Fibroblast of the conjunctiva (primary cell): ENCODE measurements at places on chromosomes 12 and 14.

DNA sequence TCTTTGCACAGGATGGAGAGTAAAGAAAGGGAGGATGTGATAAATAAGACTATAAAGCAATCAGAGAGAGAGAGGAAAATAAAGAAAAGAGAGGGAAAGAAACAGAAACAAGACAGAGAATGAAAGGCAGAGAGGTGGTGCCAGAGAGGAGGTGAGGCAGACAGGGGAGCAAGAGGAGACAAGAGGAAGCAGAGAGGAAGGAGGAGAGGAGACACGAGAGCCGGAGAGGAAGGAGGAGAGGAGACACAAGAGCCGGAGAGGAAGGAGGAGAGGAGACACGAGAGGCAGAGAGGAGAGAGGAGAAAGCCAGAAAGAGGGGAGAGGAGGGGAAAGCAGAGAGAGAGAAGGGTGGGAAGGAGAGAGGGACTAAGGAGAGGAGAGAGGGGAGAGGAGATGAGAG, 125.2 kb downstream of the PAPOLA start:
- no peak for DNase-seq

GRCh38 chr12:31803306-31804184, 74.7 kb upstream of the AMN1 start:
- DNase-seq, result no peak

DNA sequence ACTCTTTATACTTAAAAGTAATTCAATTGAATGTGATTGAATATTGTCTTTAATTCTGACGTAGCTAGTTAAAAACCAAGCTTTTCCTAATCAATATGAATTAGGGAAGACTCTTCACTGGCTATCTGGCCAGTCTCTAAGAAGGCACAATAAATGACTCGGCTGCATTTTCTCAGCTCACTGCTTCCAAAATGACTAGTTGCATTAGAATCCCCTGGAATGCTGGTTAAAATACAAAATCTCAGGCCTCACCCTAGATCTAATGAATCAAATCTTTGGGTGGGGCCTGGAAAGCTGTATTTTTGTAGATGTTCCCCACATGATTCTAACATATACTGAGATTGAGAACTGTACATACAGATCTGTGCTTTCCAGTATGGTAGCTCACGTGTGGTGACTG, 242.1 kb downstream of the CHST11 start:
- DNase-seq, result no peak

GRCh38 chr14:85142982-85143381, 387.0 kb upstream of the FLRT2 start:
- DNase-seq, result no peak

GRCh38 chr14:49953196-49953595, 60.3 kb downstream of the ARF6 start:
- no peak for DNase-seq

GRCh38 chr12:49347311-49348193, 864 bp downstream of the DNAJC22 start:
- DNase-seq, result no peak

DNA sequence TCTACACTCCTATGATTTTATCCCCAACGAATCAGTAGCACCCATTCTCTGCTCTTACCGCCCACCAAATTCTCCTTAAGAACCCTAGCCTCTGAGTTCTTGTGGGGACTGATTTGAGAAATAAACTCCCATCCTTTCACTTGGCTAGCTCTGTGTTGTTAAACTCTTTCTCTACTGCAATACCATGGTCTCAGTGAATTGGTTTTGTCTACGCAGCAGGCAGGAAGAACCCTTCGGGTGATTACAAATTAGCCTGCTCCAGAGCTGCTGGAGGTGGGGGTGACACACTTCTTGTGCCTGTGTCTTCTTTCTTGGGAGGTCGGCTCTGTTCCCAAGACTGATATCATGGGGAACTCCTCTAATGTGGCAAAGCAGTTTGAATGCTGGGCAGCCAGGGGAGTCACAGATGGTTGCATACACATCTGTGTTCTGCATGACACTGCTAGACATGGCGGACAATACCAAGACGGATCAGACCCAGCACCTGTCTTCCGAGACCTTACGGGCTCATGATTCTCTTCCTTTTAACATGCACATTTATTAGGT, 1.6 kb upstream of the C1S start:
- DNase-seq, result no peak

DNA sequence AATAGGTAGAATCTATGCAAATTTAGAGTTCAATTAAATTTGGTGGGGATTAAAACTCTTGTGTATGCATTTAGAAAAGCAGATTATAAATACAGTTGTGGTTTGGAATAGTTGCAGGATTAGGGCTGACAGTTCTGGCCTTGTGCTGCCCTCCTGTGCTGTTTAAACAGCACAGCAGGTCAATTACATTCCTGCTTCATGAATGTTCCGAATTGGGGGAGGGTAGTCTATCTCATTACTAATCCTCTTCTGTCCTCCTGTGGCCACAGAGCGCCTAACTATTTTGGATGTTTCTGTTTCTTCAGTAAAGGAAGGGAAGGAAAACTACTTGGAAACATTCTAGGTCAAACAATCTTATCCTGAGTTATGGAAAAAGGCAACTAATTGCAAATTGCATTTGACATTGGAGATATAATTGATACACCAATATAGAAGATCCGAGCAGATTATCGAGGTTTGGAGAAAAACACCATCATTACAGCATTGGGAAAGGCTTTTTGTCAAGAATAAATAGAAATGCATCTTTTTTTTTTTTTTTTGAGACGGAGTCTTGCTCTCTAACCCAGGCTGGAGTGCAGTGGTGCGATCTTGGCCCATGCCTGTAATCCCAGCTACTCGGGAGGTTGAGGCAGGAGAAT, 8.7 kb upstream of the GPR19 start:
- peak; percentile 94 for DNase-seq

GRCh38 chr12:48063530-48063929, 42.3 kb downstream of the SENP1 start:
- DNase-seq, result no peak

DNA sequence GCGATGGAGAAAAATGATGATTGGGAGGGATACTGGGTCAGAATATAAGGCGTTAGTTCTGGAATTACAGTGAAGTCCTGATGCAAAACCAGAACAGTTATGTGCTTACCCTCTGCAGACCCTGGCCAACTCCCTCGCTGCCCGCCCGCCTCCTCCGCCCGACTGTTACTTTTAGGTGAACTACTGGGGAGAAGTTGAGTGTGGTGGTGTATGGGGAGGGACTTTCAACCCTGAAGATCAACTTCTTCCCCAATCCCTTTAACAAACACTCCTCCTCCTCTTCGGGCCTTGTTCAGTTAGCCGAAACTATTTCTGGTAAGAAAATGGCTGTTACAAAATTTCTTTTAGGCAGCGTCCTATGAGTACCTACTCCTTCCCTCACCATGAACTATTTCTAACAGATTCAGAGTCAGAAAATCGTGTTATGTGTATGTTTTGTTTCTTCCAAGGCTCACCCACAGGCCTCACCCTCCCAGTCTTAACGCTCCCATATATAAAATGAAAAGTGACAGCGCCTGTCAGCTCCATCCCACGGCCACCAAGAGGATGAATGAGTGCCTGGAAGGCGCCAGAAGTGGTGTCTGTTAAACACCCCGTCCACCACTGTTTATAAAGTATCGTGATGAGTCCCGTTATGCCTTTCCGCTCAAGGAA, 1.3 kb downstream of the FBXO33 start:
- DNase-seq, result no peak

GRCh38 chr14:68658943-68659931, 133.6 kb downstream of the ZFP36L1 start:
- no peak for DNase-seq

- DNase-seq, result no peak
Measured at GRCh38 chr14:102345232-102345631, 17.5 kb downstream of the CINP start.

DNA sequence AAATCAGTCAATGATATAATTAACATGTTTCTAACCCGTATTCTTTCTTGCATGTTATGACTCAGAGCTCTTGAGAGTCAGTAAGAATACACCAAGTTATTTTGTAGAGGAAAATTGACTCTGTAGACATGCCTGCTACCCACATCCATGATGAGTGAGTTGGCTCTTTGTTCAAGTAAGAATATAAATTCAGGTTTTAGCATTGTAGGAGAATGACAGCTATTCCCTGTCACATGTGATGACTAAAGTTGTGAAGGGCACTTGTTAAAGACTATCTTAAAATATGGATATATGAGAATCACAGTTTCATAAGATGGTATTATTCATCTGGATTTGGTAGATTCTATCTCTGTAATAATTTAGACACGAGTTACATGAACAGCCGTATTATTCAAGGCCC, 209.1 kb downstream of the CCDC59 start:
- DNase-seq, result no peak

- no peak for DNase-seq
Measured at GRCh38 chr12:4197922-4198763, 75.4 kb upstream of the CCND2 start.

GRCh38 chr14:96039633-96040311, 610 bp downstream of the C14orf132 start:
- no peak for DNase-seq

DNA sequence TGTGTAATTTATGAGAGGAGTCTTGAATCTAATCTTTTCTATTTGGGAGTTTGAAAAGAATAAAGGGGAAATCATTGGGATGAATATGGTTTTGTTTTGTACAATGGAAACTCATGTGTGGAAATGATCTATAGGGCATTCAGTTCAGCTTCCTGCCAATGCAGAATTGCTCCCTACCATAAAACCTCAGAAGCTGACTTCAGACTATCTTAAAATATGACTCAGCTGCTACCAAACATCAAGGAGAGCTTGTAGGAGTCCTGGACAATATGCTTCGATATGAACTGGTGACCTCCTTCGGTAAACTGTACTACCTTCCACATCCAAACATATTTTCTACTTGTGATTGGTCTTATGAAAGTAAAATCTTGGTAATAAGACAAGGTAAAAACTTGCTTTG, 160.6 kb downstream of the CAPZA3 start:
- DNase-seq, result no peak

GRCh38 chr12:21370845-21371449, 1.8 kb upstream of the IAPP start:
- DNase-seq, result no peak

GRCh38 chr14:97413966-97414717, 617.0 kb downstream of the VRK1 start:
- no peak for DNase-seq

GRCh38 chr14:50027816-50028215, 88.6 kb downstream of the VCPKMT start:
- DNase-seq, result no peak

DNA sequence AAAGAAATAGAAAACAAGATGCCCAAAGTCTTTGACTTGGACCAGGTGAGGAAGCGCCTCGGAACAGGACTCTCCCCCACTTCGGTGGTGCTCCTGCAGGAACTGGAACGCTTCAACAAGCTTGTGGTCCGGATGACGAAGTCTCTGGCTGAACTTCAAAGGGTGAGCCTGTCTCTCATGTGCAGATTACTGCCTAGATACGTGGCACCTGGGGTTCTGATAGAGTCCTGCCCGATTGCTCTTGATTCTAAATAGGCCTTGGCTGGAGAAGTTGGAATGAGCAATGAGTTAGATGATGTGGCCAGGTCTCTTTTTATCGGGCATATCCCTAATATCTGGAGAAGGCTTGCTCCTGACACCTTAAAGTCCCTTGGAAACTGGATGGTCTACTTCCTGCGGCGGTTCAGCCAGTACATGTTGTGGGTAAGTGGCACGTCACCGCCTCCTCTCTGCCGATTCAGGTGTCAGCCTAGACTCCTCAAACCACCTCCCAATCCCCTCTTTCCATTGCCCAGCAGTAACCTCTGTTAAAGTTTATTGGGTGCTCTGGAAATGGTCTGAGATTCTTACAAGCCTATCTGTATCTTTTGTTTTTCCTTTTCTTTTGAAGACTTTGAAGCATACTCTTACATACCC, 40.8 kb downstream of the CCDC92 start:
- DNase-seq, result no peak

- no peak for DNase-seq
Measured at GRCh38 chr14:80663541-80663940, 278.0 kb downstream of the CEP128 start.

GRCh38 chr12:53213348-53213747, 6.3 kb upstream of the ITGB7 start:
- no peak for DNase-seq

GRCh38 chr12:29546000-29546399, 48.5 kb upstream of the OVCH1 start:
- DNase-seq, result no peak

GRCh38 chr14:30243805-30244204, 315.2 kb upstream of the G2E3 start:
- DNase-seq, result peak; percentile 27

- DNase-seq, result no peak
Measured at GRCh38 chr12:44558340-44559100, 317.6 kb downstream of the NELL2 start.
